Activated CD4-positive, alpha-beta T cell treated with anti-CD3 and anti-CD28 coated beads, Interleukin-10, Interleukin-2, amounts not matched to agents 100 ng/mL and 50 ng/mL, durations not matched to agents 16 hours and 8 hours (primary cell): ENCODE measurements at places on chromosomes 1 and 21.

GRCh38 chr1:160328184-160328583 is 14.9 kb downstream of the COPA start:
- no peak for DNase-seq

GRCh38 chr1:68321084-68321685 is 88.9 kb upstream of the WLS start:
- no peak for DNase-seq

GRCh38 chr21:15407585-15407984 is 322.2 kb upstream of the USP25 start:
- DNase-seq, result no peak

GRCh38 chr1:101238681-101239094 is 1.9 kb downstream of the S1PR1 start:
- peak; percentile 95 for DNase-seq

DNA sequence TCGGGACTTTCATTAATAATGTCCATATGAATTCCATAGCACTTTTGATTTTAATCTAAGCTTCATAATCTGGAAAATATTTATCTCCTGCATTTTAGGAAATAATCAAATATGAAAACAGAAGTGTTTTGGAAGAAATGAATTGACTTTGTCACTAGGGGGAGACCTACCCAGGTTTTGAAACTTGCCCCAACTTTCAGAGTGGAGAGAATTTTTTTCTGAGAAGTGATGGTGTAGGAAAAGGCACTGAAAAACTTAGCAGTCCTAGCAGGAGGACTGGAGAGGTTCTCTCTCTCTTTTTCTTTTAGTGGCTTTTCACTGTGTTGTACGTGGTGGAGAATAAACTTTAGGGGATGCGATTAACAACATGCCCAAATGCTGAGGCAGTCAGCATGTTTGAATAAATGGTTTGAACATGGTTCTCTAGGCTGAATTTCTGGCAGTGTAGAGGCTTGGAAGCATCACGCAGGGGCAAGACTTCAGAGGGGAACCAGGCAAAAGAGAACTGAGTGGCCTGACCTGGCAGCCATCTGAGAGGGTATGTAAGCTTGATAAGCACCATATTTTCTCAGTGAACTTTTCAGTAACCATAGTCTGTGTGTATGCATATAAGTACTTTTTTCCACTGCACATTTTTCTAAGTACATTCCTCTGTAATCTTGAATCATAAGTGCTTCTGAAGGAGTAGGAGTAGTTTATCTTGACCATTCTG is 68.3 kb upstream of the NEK7 start:
- peak; percentile 52 for DNase-seq

GRCh38 chr1:40784771-40785151 is 1.2 kb downstream of the KCNQ4 start:
- no peak for DNase-seq
